ENCODE measurements at places on chromosomes 6 and 20. TPM values are rescaled to one million over a fixed set of nuclear protein-coding genes. Genes with fewer than 3 reads are reported as not detected.

The LRFN2 gene
- not detected for total RNA-seq

The MMP24 gene
- 0.88 TPM for total RNA-seq

The PSORS1C1 gene
- 2.1 TPM for total RNA-seq

The CLIC5 gene
- total RNA-seq = 9.4 TPM

The SAMD3 gene
- 1.5 TPM for total RNA-seq

GRCh38 chr6:31702405-31702818, 712 bp downstream of the ABHD16A start:
- no peak for DNase-seq

- DNase-seq = no peak
These were observed 27.4 kb downstream of the BTBD9 start for GRCh38 chr6:38612143-38612965.

- no peak for DNase-seq
These were observed 16.7 kb downstream of the TSBP1 start for GRCh38 chr6:32355018-32355417.

DNA sequence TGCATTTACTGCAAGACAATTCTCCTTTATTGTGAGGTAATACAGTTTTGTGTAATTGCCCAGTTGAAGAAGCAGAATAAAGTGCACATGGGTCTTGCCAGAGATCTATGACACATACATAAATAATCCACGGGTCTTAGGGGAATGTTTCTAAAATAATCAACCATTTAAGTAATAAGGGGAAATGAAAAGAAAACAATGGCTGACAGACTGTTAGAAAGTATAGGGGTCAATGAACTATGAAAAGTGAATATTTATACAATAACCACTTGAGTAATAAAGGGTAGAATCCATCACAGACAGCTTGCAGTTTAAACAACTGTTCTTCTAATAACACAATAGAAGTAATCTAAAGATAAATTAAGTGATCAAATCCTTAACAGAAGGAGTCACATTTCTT, 477.2 kb downstream of the EYS start:
- no peak for DNase-seq

GRCh38 chr6:56244089-56244488, 3.3 kb downstream of the COL21A1 start:
- no peak for DNase-seq

- no peak for DNase-seq
These were observed 450.0 kb upstream of the POU3F2 start for GRCh38 chr6:98384334-98384733.

GRCh38 chr6:43871284-43871683, 101.3 kb downstream of the VEGFA start:
- no peak for DNase-seq

DNA sequence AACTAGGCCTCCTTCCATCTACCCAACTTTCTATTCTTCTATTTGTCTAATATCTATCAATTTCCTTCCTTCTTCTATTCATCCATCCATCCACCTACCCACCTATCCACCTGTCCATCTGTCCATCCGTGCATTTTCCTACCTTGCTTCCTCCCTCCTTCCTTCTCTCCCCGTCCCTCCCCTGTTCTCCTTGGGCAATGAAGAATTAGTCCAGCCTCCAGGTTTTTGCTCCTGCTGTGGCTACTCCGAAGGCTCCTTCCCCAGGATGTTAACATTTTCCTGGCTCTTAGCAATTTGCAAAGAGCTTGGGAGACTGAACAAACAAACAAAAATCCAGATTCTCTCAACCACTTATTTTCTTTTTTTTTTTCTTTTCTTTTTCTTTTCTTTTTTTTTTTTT, 81.6 kb downstream of the KCNB1 start:
- no peak for DNase-seq

DNA sequence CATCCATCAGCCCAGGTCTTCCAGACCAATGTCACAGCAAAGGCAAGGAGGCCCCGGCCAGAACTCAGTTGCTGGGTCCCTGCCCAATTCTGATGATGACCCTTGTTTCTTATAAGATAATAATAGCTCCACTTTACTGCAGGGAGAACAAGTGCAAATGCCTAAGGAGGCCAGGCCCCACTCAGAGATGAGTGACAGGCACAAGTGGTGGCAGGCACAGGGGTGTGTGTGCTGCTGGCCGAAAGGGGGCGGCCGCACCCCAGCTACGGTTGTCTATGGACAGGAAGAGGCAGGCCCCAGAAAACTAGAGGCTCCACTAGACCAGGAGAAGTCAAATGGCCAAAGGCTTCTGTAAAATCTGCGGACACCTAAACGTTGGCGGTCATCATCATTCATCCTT, 28.6 kb downstream of the GNAS-AS1 start:
- DNase-seq = no peak

DNA sequence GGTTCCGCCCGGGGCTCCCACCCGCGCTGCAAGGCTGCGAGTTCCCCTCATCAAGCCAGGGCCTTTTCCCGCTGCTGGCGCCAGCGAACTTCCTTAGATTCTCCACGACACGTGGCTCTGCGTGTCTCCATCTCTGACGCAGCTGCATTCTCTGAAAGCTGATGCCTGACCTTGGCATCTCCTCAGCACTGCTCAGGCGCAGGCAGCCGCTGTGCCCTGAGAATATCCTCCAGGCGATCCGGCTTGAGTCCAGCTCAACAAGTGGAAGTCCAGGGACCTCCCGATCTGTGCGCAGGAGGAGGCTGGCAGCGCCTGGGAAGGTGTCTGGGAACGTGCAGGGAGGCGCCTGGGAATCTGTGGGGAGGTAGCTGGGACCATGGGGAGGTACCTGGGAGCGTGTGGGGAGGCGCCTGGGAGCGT, 171.2 kb upstream of the THBS2 start:
- DNase-seq = no peak

DNA sequence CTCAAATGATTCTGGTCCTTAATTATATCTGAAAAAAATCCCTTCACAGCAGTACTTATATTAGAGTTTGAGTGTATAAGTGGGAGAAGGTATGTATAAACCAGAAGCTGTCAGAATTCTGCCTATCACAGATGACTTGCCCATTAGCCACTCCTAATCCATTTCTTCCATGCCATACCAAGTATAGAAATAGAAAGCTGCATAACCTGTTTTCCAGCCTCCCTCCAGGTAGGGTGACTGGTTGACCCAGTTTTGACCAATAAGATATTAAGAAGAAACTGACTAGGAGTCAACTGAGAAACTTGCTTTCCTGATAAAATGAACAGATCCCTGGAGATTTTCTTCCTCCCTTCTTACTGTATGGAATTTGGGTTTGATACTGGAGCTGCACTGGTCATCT, 112.2 kb upstream of the GRIK2 start:
- no peak for DNase-seq

GRCh38 chr6:7087491-7087979, 20.2 kb upstream of the RREB1 start:
- no peak for DNase-seq

DNA sequence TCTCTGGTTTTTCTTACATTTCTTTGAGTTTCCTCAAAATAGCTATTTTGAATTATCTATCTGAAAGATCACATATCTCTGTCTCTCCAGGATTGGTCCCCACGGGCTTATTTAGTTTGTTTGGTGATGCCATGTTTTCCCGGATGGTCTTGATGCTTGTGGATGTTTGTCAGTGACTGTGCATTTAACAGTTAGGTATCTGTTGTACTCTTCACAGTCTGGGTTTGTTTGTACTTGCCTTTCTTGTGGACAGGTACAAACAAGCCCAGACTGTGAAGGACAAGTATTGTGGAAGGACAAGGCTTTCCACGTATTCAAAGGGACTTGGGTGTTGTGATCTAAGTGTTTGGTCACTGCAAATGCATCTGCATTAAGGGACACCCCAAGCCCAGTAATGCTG, 49.9 kb upstream of the TOP1 start:
- DNase-seq = no peak

GRCh38 chr6:90080876-90081481, 186.7 kb downstream of the GJA10 start:
- DNase-seq = no peak

All from posterior vena cava (tissue), 2 donors.